H7 (cell line): ENCODE measurements at places on chromosomes 4 and X. TPM values are rescaled to one million over a fixed set of nuclear protein-coding genes. Genes with fewer than 3 reads are reported as not detected.

DNA sequence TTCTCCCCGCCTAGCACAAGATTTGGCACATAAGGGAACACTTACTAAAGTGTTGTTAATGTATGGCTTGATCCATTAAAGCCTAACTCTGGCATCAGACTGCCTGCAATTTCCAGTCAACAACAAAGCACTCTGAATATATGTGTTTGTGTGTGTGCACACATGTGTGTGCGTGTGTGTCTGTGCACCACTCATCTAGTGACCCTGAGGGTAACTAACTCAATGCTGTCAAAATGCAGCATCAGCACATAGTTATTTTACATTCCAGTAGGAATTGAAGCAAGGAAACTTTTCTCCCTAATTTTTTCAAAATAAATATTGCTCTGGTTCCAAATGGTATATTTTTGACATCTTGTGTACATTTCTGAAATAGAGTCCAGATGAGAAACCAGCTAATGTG, 94.4 kb downstream of the SHROOM4 start:
- DNase-seq, result no peak

- DNase-seq, result no peak
These were observed 847.6 kb upstream of the LCORL start for GRCh38 chr4:18869166-18869565.

DNA sequence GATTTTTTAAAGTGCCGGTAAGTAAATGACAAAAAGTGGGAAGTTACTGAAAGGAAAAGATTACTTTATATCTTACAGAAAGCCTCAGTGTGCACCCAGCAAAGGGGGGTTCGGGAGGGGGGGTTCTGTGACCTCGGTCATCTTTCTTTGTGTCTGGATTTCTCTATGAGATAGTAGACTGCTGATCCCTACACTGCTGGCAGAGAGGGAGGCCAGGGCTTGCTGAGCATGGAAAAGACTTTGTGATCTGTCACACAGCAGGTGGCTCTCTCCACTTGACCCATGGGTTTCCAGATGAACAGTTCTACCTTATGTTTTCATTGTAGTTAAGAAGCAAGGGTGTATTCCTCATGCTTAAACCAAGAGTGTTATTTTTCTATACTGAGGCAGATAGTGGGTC, 475.6 kb downstream of the PCDH10 start:
- peak; percentile 9 for DNase-seq

DNA sequence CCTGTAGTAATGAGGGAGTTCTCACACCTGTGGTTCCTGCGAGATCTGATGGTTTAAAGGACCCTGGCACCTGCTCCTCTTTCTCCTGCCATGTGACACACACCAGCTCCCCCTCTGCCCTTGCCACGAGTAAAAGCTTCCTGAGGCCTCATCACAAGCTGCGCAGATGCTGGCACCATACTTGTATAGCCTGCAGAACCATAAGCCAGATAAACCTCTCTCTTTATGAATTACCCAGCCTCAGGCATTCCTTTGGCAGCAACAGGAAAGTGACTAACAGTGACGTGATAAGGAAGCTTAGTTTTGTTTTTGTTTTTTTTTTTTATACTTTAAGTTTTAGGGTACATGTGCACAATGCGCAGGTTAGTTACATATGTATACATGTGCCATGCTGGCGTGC, 130.9 kb downstream of the AFAP1 start:
- no peak for DNase-seq

The CTAG1B gene
- total RNA-seq, result not detected in 2 replicates

GRCh38 chr4:173488074-173488473, 42.0 kb downstream of the HAND2 start:
- no peak for DNase-seq

The NMU gene
- 52.5 and 63.5 TPM in 2 replicates for total RNA-seq

The KLHL13 gene
- 5.8 and 6.8 TPM in 2 replicates for total RNA-seq

The GRIA3 gene
- 1.5 and 1.8 TPM in 2 replicates for total RNA-seq
